ENCODE measurements at places on chromosomes 7 and 10.

GRCh38 chr10:23656735-23657134 is 217.9 kb downstream of the OTUD1 start:
- no peak for DNase-seq

DNA sequence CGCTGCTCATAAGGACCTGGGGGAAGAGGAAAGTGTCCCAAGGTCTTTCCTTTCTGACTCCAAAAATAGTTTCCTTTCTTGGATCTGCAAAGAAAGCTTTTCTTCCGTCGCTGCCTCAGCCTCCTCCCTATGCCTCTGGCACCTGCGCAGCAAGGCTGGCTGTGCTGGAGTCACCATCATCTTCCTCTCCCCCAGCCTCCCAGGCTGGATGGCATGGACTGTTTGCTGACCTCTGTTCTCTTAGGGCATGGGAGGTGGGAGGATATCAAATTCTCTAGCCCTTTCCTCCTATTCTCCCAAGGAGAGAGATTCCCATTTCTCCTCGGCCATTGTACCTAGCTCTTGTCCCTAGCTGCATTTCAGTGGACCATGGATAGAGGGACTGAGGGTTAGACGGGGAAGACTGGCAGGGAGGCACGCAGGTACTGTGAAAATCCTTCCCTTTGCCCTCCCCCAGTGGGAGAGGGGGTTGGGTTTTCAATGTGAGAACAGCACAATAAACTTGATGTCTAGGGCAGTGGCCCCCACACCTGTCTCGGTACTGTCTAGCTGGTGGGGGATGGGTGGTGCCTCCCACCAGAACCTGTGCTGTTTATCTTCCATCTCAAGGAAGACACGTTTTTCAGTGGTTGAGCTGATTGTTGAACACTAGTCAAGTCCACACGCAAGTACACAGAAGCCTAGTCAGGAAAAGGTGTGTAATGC is 2.6 kb downstream of the PPP1R35 start:
- DNase-seq = no peak

- DNase-seq = no peak
Observed at GRCh38 chr7:43869867-43870240, 537 bp upstream of the MRPS24 start.

DNA sequence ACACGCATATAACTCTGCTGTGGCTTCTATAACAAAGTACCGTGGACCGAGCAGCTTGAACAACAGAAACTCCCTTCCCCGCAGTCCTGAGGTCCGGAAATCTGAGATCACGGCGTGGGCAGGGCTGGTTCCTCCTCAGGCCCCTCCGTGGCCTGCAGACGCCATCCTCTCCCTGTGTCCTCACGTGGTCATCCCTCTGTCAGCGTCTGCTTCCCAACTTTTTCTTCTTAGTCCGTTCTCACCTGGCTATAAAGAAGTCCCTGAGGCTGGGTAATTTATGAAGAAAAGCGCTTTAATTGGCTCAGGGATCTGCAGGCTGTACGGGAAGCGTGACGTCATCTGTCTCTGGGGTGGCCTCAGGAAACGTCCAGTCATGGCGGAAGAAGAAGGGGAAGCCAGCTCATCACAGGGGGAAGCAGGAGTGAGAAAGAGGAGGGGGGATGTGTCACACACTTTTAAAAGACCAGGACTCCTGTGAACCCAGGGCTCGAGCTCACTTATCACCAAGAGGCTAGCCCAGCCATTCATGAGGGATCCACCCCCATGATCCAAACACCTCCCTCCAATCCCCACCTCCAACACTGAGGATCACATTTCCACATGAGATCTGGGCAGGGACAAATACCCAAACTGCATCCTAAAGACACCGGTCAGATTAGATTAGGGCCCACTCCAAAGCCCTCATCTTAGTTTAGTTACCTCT is 91.2 kb upstream of the INSIG1 start:
- no peak for DNase-seq

GRCh38 chr7:32158751-32159745 is 88.8 kb upstream of the PDE1C start:
- no peak for DNase-seq

- no peak for DNase-seq
Observed at GRCh38 chr7:74455928-74456327, 2.2 kb downstream of the GTF2IRD1 start.

- DNase-seq = no peak
Observed at GRCh38 chr10:29319205-29319781, 30.4 kb downstream of the LYZL1 start.

DNA sequence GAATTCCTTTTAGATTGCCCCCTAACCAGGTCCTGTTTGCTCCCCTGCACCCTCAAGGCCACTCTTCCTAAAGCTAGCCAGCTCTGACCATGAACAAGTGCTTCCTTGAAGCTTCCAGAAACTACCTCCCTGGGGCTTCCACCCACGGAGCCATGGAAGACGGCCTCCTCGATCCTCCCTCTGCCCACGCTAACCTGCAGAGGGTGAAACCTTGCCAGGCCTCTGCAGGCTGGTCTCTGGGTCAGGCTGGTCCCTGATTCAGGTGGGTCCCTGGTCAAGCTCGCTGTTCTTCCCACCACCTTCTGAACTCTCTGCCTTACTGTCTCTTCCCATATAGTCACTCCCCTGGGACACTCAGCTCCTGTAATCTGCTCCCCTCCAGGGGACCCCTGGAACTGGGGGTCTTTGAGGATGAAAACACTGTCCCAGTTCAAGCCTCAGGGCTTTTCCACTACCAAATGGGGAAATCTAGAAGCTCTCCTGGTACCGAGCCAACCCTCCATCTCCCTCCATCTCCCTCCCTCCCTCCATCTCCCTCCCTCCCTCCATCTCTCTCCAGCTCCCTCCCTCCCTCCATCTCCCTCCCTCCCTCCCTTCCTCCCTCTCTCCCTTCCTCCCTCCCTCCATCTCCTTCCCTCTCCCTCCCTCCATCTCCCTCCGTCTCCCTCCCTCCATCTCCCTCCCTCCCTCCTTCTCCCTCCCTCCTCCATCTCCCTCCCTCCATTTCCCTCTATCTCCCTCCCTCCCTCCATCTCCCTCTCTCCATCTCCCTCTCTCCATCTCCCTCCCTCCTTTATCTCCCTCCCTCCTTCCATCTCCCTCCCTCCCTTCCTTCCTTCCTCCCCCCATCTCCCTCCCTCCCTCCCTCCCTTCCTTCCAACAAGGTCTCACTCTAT is 2.9 kb downstream of the MLXIPL start:
- no peak for DNase-seq

GRCh38 chr10:61389887-61390286 is 63.3 kb downstream of the TMEM26 start:
- no peak for DNase-seq

- DNase-seq = no peak
Observed at GRCh38 chr7:1979591-1980560, 252.9 kb downstream of the MAD1L1 start.

- DNase-seq = no peak
Observed at GRCh38 chr10:23095966-23096801, 805 bp downstream of the MSRB2 start.

- DNase-seq = no peak
Observed at GRCh38 chr7:24576171-24577025, 3.1 kb downstream of the PALS2 start.

- no peak for DNase-seq
Observed at GRCh38 chr10:28564905-28565304, 32.0 kb downstream of the WAC start.

GRCh38 chr10:3791974-3792633 is 7.1 kb upstream of the KLF6 start:
- no peak for DNase-seq

GRCh38 chr7:140350056-140350455 is 48.3 kb downstream of the SLC37A3 start:
- no peak for DNase-seq

DNA sequence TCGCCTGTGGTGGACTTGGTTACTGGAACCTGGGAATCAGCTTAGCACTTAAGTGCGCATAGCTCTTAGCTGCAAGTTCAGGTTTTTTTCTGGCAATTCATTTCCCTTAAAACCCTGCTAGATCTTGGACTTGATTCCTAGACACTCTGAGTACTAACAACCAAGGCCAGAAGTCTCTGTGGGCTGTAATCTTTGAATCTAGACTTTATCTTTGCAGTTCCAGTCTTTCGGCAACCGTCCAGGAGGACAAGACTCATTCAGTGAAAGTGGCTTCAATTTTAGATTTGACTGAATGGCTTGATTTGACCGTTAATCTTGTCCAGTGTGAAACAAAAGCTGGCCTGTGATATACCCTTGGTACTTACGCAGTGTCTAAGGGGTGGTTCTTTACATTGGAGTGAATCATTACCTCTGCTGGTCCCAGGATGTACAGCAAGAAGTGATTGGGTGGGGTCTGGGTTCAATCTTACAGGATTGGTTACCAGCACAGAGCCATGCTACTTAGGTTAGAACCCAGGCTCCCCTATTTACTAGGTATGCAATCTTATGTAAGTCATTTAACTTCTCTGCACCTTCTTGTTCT is 16.4 kb downstream of the PTTG1IP2 start:
- DNase-seq = no peak

DNA sequence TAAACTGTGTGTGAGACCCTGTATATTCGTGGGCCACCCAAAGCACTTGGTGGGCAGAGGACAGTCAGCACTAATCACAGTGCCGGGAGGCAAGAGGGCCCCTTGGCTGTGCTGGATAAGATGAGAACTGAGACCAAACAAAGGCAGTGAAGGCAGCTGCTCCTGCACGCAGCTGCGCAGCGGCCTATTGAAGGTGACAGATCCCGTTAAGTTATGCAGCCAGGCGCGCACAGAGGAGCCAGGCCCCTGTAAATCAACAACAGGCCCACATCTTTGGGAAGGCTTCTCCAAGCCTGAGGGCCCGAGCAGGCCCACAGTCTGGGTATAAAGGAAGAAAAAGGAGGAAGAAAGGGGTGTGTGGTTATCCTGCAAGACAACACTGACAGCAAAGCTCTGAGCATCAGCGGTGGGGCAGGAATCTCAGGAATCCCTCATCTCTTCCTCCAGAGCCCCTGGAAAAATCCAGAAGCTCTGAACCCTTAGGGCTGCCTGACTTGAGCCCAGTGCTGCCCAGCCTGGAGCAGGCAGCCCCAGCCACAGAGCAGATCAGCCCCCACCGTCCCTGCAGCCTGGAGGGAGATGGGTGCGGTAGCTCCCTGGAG is 154.2 kb downstream of the ARHGAP12 start:
- no peak for DNase-seq

GRCh38 chr10:21990449-21990848 is 13.1 kb downstream of the DNAJC1 start:
- no peak for DNase-seq

GRCh38 chr10:3787016-3787400 is 2.0 kb upstream of the KLF6 start:
- no peak for DNase-seq

- no peak for DNase-seq
Observed at GRCh38 chr7:124152859-124153692, 120.2 kb upstream of the TMEM229A start.

DNA sequence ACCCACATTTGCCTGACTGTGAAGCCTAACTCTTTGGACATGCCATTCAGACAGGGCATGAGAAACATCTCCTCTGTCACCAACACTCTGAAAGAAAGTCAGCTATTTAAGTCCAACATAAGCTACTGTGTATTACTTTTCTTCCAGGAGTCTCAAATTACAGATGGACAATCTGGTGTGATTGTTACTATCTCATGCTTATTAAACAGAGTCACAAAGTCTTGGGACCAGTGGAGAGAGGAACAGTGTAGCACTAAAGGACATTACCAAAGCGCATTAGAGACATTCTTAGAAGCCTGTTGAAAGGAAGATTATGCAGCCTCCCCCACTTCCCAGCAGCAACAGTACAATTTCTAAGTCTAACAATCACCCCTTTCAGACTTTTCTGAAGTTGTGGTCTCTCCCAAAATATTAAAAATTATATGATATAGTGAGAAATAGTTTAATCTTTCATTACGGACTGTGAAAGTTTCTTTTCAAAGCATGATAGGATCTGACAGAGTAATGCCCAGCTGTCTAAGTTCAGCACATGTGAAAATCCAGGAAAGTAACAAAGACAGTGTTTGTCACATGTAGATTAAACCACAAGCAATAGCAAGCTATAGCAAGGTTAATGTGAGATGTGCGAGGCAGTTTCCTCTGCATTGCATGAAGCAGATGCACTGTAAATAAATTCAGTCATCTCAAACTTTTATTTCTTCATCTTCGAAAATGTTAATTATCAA is 280.9 kb upstream of the FZD8 start:
- DNase-seq = no peak

DNA sequence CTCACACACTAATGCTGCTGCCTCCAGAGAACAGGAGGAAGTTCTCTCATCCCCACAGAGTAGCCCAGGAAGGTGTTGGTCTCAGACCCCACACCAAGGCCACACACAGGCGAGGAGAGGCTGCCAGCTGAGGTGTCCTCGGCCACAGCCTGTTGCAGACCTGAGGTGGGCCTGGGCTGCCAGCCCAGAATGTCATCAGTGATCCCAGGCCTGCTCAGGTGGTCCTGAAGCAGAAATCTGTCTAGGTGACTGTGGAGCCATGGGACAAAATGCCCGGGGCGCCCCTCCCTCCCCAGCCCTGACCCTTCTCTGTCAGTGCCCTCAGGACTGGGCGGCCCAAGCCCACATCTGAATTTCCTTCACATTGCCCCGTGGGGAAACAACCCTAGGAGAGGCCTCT is 43.5 kb upstream of the LRRC4 start:
- DNase-seq = no peak

Measured in NK-92 treated with Interleukin-12 subunit alpha and Interleukin-12 subunit beta, amount 100 ng/mL, for 24 hours (cell line).